ENCODE measurements at places on chromosomes 13 and 19.

DNA sequence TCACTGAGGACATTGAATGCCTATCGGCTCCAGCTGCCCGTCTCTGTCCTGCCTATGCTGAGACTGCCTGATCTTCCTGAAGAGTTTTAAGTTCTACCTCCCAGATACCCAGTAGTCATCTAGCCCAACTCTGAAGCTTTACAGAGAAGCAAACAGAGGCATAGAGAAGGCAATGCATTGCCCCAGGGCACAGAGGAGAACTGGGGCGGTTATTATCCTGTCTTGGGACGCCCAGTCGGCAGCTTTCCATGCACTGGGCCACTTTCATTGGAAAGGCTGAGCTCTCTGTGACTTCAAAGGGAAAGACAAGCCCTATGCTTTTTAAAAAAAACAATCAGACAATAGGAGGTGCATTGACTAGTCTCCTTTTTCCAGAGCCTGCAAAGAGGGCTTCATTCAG is 71.6 kb downstream of the HSPH1 start:
- DNase-seq = no peak

GRCh38 chr13:112596235-112596634 is 8.3 kb upstream of the TUBGCP3 start:
- no peak for DNase-seq

DNA sequence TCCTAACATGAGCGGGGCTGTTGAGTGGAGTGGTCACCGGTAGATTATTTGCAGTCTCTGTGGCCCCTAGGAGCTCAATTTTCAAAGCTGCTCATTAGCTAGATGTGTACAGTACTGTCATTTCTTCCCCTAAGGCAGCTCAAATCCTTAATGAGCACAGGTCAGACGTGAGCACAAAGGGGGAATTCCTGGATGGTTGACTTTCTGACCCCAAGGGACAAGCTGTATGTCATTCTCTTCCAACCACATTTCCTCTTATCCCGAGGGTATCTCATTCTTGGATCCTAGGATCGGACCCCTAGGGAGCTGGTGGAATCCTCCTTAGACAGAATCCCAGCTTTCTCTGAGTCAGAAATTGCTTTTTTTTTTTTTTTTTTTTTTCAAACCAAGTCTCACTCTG is 5.7 kb upstream of the OR7G3 start:
- no peak for DNase-seq

DNA sequence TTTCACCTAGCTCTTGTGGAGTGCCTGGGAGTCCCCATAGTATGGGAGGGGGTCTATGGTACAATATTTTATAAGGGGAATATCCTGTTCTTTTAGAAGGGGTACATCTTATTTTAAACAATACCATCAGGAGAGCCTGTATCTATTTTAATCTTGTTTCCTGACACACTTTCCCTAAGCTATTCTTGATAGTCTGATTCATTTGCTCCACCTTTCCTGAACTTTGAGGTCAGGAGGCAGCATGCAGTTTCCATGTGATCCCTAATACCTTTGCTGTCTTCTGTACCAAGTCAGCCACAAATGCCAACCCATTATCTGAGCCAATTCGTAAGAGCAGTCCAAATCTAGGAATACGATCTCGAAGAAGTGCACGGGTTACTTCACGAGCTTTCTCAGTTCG is 86.2 kb downstream of the SLC25A15 start:
- DNase-seq = no peak

GRCh38 chr19:7907122-7907521 is 3.4 kb downstream of the MAP2K7 start:
- no peak for DNase-seq

GRCh38 chr13:76489274-76489673 is 396.9 kb downstream of the KCTD12 start:
- no peak for DNase-seq

DNA sequence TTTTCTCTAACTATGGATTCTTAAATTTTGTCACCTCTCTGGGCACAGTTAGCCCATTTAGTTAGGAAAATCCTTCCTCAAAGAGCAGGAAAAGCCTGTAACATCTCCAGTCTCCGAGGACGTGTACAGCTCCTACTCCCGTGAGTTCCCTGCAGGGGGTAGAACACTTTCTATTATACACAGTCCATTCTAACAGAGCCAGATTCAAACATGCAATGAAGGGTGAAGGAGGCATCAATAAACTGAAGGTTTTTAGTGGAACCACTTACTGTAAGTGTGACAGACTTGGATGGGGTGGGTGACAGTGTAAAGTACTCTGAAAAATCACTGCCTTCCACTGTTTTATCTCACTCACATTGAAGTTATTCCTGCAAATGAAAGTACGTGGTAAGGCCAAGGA is 204.7 kb upstream of the DACH1 start:
- no peak for DNase-seq

DNA sequence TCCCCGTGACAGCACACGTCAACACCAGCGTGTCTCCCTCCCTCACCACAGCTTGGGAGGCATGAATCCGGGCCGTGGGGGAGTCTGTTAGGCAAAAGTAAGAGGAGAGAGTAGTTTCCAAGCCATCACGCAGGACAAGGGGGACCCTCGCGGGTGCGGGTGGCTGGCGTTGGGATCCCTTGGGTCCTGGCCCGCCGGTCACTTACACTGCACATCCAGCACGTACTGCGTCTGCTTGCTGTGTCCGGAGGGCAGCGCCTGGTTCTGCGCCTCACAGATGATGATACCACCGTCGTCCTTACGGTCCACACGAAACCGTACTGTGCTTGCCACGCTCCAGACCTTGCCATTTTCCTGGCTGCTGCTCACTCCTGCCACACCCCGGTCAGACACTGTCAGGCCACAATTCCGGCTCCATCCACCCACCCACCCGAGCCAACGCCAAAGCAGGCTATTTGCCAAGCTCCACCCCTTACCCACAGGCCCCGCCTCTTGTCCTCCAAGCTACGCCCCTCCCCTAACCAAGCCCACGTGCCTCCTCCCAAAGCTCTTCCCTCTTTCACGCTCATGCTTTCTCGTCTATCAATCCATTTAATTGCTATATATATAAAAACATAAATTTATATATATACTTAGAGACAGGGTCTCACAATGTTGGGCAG is 6.6 kb upstream of the ZNF428 start:
- DNase-seq = no peak

DNA sequence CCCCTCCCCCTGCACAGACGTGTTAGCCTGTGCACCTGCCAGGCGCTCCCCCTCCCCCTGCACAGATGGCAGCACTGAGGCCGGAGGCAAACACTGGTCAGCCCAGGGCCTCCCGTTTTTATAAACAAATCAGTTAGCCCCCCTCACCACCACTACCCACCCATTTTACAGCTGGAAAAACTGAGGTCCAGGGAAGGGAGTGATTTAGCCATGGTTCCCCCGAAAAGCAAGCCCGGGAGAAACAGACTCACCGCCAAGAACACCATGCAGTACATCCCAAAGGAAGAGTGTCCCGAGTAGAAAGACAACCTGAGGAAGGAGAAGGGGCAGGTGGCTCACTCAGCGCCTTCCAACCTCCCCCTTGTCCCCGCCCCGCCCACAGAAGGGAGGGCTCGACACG is 8.7 kb downstream of the PLPP2 start:
- DNase-seq = no peak

GRCh38 chr13:49664606-49665005 is 26.7 kb downstream of the EBPL start:
- DNase-seq = no peak

DNA sequence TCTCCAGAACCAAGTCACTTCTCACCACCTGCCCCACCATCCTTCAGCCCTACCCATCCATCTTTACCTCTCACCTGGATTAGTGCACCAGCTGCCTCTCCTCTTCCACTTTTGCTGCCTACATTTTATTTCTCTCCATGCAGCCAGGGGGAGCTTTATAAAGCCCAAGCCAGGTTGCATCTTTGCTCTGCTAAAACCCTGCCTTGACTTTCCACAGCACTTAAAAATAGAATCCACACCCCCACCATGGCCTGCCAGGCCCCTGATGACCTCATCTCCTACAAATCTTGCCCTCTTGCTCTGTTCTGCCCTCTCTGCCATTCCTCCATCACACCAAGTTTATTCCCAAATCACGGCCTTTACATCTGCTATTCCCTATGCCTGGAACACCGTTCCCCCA is 1.8 kb downstream of the HOOK2 start:
- no peak for DNase-seq

GRCh38 chr13:75870397-75870903 is 234.3 kb downstream of the LMO7 start:
- DNase-seq = no peak

Data from stimulated activated CD8-positive, alpha-beta memory T cell treated with anti-CD3 and anti-CD28 coated beads, Interleukin-2, amount 100 ng/mL, for 1 hour (primary cell).